ENCODE measurements at places on chromosomes 12 and 14. TPM values are rescaled to one million over a fixed set of nuclear protein-coding genes. Genes with fewer than 3 reads are reported as not detected.
A peak's percentile ranks its signal among the peaks of the same experiment; 100 is the strongest.

GRCh38 chr14:98867146-98867545, 404.9 kb downstream of the BCL11B start:
- DNase-seq = no peak

DNA sequence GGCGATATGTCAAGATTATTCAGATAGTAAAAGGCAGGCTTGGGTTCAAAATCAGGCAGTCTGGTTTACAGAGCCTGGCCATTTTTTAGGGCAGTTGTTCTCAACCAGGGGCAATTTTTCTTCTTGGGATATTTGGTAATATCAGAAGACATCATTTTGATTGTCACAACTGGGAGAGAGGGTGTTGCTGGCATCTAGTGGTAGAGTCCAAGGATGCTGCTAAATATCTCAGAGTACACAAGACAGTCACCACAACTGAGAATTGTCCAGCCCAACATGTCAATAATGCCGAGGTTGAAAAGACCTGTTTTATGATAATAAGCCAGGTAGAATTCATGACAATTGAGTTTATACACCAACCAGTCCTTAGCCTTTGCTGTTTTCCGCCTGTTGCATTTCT, 733.9 kb downstream of the NRXN3 start:
- DNase-seq = no peak

- peak; percentile 34 for DNase-seq
These were observed 302.0 kb upstream of the SYT1 start for GRCh38 chr12:78562368-78563205.

- DNase-seq = no peak
These were observed 61.8 kb upstream of the ATF7IP start for GRCh38 chr12:14303661-14304155.

DNA sequence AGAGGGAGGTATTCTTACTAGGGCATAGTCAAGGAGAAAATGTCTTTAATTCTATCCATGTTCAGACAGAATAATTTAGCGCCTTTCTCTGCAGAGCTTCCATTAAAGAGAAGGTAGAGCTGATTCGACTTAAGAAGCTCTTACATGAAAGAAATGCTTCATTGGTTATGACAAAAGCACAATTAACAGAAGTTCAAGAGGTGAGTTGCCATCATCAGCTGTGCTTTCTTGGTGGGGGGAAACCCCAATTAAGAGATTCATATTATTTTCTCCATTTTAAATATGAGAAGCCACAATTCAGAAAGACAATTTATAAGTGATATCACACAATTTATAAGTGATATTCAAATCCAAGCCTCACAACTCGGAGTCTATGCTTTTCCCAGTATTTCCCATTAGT, 27.8 kb downstream of the RPGRIP1 start:
- no peak for DNase-seq

DNA sequence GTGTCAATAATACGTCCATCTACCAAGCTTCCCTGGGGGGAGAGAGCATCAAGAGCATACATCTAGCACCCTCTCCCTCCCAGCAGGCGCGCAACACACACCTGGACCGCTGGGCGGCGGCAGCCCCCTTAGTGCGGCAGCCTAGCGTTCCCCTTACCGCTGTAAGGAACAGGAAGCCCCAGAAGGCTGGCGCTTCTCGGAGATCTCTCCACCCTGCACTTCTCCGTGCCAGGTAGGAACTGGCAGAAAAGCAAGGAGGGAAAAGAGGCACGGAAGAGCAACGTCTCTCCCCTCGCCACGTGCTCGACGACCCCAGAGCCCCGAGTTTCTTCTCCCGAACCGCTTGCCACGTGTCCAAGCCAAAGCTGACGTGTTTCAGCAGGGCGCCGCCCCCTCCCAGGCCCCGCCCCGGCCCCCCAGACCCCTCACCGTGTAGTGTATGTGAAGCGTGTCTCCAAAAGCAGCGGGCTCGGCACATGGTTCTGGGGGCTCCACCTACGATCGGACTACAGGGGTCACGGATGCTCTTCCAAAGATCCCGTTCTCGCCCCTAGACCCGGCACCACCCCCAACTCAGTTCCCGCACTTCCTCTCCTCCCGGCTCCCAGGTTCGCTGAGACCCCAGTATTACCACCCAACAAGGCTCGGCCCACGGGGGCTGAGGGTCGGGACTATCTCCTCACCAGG, 532 bp downstream of the FKBP11 start:
- DNase-seq = peak; percentile 46

DNA sequence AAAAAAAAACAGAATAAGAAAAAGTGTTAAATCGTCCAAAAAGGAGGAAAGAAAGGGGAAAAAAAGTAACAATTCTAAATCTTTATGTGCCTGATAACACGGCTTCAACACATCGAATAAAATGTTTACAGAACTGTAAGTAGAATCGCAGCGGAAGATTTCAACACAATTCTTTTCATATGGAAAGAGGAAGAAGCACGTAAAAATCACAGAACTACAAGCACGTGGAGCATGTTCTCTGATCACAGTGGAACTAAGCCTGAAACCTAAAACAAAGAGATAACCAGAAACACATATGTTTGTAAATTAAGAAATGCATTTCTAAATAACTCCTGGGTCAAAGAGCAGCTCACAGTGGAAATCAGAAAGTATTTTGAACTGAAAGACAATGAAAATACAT, 8.7 kb downstream of the CLEC7A start:
- DNase-seq = no peak

DNA sequence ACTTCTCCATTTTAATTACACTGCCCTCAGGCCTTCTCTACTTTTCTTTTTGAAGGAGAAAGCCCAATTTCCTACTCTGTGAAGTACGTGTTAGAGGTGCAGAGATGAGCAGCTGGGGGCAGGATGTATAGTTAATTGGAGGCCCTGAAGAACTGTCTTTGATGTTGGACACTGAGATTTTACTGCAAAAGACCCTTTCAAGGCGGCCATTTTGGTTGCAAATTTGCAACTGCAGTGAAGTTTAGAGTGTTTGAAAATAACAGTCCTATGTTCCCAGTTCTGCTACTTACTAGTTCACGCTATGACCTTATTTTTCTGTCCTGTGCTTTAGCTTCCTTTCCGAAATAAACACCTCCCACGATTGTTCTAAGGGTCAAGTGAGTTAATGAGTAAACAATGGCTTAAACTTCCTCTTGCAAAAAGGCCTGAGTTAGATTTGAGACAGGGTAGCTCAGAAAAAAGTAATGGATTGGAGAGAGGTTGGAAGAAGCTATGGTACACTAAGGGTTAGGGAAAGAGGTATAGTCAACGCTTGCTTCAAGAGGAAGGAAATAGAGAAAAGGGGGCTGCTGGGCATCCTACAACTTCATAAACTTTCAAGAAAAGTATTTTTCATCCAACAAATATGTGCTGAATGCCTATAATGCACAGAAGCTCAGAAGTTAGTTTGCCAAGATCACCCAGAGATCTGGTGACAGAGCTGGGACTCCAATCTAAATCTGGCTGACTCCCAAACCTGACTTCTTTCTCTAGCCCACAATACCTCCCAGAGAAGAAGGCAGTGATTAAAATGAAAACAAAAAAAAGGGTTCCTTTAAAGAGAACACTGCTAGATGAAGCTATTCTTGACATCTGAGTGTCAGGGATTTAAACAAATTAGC, 26.4 kb upstream of the DICER1 start:
- no peak for DNase-seq

- no peak for DNase-seq
These were observed 4.9 kb downstream of the KRT5 start for GRCh38 chr12:52515319-52515646.

DNA sequence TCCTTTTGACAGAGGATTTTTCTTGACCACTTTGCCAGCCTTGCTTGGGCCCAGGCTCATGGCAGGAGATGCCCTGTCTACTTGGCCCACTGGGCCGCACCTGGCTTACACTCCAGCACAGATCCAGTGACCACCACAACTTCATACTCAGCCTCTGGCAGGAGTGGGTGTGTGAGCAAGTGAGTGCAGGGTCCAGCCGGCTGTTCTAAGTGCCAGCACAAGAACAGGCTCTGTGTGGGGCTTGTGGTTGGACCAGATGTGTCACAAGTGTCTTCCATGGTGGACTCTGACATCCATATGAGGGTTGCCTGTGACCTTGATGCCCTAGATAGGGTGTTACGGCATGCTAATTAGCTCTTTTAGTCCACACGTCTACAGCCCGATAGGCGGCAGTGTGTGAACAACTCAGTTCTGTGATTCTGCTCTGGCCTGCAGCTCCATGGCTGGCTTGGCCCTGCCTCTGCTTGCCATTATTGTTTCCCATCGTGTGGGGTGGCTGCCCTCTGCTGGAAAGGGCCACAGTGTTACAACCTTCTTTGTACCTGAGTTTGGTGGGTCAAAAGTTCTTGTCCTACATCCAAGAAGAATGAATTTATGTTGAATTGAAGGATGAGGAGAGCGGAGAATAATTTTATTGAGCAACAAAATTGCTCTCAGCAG, 1089.1 kb downstream of the SLC6A15 start:
- peak; percentile 10 for DNase-seq

DNA sequence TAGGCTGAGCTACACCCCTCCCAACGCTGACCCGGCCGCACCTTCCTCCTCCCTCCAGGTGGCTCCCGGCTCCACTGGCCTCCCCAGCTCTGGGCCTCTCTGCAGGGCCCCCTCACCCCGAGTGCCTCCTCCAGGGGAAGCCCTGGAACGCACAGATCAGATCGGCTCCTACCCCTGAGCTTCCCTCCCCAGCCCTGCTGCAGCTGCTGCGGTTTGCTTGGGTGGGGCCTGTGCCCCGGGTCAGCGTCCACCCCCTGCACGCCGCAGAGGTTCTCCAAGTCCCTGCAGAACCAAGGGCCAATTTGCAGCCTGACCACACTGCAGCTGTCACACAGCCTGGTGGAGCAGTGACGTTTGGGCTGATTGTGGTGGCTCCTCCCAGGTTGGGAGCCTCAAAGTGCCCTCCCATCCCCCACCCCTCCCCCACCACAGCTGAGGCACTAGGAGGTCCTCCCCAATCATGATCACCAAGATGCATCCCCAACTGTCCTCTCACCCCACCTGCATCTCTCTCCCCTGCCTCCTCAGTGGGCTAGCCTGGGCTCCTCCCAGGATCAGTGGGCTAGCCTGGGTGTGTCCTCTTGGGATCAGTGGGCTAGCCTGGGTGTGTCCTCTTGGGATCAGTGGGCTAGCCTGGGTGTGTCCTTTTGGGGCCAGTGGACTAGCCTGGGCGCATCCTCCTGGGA, 12.8 kb upstream of the FBRSL1 start:
- DNase-seq = no peak

DNA sequence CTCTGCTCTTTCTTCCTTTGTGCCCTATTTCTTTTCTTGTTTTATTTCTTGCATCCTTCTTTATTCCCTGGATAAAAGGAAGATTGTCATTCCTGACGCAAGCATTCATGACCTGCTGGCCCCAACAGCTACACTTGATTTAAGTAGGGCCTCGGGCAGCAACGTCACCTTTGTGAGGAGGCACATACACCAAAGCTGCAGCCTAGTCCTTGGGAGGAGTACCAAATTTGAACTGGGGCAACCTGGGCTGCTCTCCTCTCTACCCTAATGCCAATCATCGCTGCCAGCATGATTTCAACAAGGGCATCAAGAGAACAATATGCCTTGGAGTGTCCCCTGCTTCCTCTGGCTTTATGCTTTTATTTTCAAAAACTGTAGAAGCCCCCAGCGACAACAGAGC, 76.4 kb downstream of the C12orf50 start:
- no peak for DNase-seq

DNA sequence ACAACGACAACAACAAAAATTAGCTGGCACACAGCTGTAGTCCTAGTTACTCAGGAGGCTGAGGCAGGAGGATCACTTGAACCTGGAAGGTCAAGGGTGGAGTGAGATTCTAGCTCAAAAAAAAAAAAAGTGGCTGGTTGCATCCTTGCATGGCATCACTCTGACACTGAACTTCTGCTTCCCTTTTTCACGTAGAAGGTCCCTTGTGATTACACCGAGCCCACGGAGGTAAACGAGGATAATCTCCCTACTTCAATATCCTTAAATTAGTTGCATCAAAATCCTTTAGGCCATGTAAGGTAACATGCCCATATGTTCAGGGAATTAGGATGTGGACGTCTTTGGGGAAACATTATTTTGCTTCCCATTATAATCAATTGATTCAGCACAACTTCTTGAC, 4.0 kb upstream of the PPP4R4 start:
- DNase-seq = no peak

GRCh38 chr14:44616204-44616603, 109.1 kb upstream of the FSCB start:
- DNase-seq = no peak

DNA sequence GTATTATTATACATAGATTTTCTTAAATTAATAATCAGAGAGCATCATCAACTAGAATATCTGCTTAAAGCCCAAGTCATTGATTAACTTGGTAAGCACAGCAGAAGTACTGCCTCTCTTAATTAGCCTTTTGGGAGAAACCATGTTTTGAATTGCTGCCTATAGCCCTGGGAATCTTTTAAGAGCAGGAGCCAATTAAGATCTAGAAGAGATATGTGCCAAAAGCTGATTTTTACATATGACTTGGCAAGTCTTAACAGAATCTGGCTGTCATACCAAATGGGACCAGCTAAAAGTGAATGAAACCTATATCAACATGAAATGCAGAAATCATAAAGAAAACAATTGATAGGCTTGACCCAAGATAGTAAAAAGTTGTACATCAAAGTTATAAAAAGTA, 23.2 kb upstream of the WNK1 start:
- no peak for DNase-seq

GRCh38 chr12:53227836-53228235, 4.2 kb downstream of the RARG start:
- no peak for DNase-seq

DNA sequence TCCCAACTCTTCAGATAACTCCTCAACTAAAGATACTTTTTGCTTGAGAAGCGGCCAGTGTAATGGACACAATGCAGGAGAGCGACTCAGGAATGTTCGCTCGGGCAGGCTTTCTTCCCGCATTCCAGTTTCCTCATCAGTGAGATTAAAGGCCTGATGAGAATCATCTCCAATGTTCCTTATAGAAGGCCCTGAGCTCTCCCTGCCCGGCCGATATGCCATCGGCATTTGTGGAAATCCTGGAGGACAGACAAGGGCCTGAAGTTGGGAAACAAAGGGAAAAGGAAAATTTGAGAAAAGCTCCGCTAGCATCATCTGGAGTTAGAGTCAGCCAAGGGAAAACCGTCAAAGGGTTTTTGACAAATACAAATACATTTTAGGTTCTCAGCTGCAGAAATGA, 38.0 kb upstream of the FOXN3 start:
- DNase-seq = no peak

DNA sequence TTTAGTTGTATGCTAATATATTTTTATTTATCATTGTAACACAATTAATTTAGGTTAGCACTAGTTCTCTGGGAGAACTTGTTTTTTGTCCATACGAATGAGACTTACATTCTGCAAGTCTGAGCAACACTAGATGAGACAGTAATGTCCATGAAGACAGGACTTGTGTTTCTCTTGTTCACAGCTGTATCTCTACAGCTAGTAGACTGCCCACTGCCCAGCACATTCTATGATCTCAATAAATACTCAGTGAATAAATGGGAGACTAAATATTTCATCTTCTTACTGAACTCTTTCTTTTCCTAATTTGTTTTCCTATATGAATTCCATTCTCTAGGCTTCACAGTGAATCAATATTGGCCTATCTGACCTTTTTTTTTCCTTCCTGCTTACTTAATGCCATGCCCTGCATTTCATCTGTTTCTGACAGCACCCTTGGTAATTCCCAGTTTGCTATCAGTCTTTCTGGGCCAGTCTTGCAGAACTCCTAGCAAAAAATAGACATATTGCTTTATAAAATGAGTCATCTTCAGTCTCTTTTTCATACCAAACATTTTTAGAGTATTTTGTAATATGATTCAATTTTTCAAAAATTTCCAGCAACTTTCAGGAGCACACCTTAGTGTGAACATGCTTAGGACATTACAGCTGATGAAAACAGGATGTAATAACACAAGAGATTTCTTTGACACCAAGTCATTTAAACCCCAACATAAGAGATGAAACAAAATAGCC, 185.5 kb upstream of the ATP2B1 start:
- no peak for DNase-seq

YY1 gene
- 53.0 TPM for total RNA-seq

RBM19 gene
- total RNA-seq = 9.7 TPM

TROAP gene
- total RNA-seq = 59.5 TPM

LTBP2 gene
- total RNA-seq = 26.0 TPM
